ENCODE measurements at places on chromosomes 11 and 22. TPM values are rescaled to one million over a fixed set of nuclear protein-coding genes. Genes with fewer than 3 reads are reported as not detected.

- no peak overlapping the region for H3K4me3 ChIP-seq
- H3K27me3 ChIP-seq, result no peaks in the 10 kb centered on the region
- H3K36me3 ChIP-seq, result no peaks in the 10 kb centered on the region
- H3K4me1 ChIP-seq, result no peaks in the 10 kb centered on the region
- no peak overlapping the region for H3K27ac ChIP-seq
These were observed 27.3 kb upstream of the CREB3L1 start for GRCh38 chr11:46249938-46250744.

- no peaks in the 10 kb centered on the region for H3K27me3 ChIP-seq
- no peak overlapping the region for H3K4me3 ChIP-seq
- no peak for DNase-seq
- H3K36me3 ChIP-seq, result no peaks in the 10 kb centered on the region
These were observed 20.7 kb upstream of the NCF4 start for GRCh38 chr22:36840106-36840505.

DNA sequence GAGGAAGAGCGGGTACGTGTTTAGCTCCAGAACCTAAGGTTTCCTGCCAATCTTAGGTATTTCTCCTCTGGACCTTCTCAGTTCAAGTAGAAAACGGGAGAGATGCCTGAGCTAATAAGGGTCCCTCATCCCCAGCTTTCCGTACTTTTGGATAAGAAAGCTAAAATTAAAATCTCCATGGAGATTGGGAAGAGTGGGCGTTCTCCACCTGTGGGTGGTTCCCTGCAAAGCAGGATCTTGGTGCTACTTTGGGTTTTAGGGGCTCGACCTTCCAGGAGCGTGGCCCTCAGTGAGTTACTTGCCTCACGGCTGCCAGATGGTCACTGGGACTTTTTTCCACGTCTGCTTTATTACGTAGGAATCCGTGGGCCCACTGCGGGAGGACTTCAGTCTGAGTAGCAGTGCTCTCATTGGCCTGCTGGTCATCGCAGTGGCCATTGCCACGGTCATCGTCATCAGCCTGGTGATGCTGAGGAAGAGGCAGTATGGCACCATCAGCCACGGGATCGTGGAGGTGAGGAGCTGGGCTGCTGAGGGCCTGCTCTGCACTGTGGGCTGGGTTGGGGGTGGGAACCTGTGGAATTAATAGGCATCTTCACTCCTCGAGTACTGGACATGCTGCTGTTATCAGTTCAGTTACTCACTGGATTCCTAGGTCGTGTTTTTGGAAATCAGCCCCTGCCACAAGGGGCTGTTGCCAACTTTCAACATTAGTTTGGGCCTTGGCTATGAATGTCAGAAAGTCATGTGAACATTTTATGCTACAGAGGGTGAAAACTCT lies 17.8 kb upstream of the ST14 start:
- H3K27me3 ChIP-seq, result no peaks in the 10 kb centered on the region
- H3K4me1 ChIP-seq, result no peaks in the 10 kb centered on the region
- no peak overlapping the region for H3K27ac ChIP-seq
- no peak for DNase-seq

The IRAG1 gene
- 189 TPM for total RNA-seq

The FGF3 gene
- total RNA-seq, result not detected

GRCh38 chr11:41281131-41281742 lies 178.2 kb downstream of the LRRC4C start:
- H3K4me3 ChIP-seq, result no peak overlapping the region
- H3K27ac ChIP-seq, result no peak overlapping the region
- H3K4me1 ChIP-seq, result no peaks in the 10 kb centered on the region
- DNase-seq, result no peak
- no peaks in the 10 kb centered on the region for H3K36me3 ChIP-seq

- H3K27ac ChIP-seq, result no peak overlapping the region
- no peaks in the 10 kb centered on the region for H3K27me3 ChIP-seq
- no peaks in the 10 kb centered on the region for H3K4me1 ChIP-seq
- DNase-seq, result no peak
- H3K36me3 ChIP-seq, result no peaks in the 10 kb centered on the region
- no peak overlapping the region for H3K4me3 ChIP-seq
These were observed 30.9 kb downstream of the PPM1F start for GRCh38 chr22:21921729-21922128.

- H3K4me1 ChIP-seq, result no peaks in the 10 kb centered on the region
- H3K27me3 ChIP-seq, result no peaks in the 10 kb centered on the region
- H3K4me3 ChIP-seq, result peak overlapping the region; percentile 76
These were observed 521 bp downstream of the SRSF8 start for GRCh38 chr11:95067039-95067840.

DNA sequence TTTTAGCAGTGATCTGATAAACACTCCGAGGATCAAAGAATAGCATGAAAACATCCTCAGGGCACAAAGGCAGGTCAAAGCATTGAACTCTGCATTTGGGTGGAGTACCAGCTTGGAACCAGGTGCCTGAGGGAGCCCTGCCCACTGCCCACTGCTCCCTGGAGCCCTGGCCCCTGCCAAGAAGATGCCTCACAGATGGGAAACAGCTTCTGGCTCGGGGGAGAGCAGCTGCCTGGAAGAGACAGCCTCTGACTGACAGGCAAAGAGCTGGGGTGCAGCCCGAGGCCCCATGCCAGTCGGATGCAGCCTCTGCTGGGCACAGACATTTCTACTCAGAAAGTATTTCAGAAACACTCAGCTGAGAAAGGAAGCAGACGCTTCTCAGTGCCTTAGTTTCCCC lies 13.2 kb downstream of the LMO1 start:
- H3K27ac ChIP-seq, result no peak overlapping the region
- DNase-seq, result no peak
- H3K4me3 ChIP-seq, result no peak overlapping the region
- H3K36me3 ChIP-seq, result no peaks in the 10 kb centered on the region
- no peaks in the 10 kb centered on the region for H3K4me1 ChIP-seq
- H3K27me3 ChIP-seq, result no peaks in the 10 kb centered on the region

The DGCR6 gene
- total RNA-seq, result 0.88 TPM

DNA sequence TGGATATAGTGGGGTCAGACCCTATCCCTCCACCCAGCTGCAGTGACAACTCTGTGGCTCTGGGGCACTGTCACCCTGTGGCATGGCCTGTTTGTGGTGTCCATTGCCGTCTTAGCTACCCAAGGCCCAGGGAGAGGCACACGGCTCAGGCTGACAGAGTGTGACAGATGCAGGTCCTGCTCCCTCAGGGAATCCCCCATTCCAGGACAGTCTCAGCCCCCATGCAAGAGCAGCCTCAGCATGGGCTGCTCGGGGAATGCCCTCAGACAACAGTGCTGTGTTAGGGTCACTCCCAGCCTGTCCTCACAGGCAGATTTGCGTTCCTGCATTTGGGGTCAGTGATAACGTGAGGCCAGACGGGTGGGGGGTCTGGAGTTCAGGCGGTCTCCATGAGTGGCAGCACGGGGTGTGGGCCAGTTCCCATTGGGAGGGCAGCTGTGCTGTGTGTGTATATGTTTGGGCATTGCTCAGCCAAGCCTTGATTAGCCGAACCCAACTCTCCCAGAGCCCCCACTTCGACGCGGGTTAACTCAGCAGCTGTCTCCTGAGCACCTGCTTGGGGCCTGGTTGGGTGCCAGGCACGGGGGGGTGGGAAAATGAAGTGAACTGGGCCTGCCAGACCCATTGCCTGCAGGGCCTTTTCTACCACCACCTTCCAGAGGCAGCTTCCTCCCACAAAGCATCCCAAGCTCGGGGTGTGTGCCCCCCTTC lies 5.3 kb upstream of the KCNQ1OT1 start:
- no peaks in the 10 kb centered on the region for H3K27me3 ChIP-seq
- no peaks in the 10 kb centered on the region for H3K36me3 ChIP-seq
- DNase-seq, result peak; percentile 16
- no peaks in the 10 kb centered on the region for H3K4me1 ChIP-seq
- no peak overlapping the region for H3K4me3 ChIP-seq

DNA sequence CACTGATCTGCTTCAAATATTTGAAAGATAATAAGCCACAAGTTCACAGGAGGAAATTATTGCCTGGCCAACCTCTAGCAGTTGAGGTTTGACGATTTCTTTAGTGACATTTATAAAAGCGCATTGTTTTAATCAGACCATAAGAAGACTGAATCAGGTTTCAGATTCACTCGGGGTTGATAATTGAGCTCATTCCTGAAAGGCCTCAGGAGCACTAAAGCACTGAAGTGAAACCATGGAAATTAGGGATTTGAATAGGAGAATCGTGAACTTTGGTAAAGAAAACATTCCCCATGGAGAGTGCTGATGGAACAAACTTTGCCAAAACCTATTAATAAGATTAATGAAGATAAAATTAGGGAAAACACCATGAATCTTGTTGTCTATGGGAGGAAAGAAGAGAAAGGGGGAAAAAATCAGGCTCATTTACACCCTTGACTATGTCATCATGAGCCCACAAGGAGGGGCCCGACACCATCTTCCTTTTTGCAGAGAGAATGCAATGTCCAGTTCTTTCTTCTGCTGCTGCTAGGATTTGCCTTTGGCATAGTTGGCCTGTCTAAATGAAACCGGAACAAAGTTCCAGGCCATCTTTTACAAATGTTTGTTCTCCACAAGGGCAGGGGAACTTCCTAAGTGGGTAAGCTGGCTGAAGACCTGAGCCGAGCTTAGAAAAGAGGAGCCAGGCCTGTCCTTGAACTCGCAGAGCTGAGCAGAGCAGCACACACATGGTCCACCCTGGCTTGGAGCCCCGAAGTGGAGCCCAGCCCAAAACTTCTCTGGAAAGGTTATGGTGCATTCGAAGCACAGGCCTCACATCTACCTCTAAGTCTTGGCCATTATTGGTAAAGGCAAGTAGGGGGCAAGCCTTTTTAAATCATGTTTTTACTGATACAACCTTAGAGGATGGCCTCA lies 56.1 kb upstream of the EIF3M start:
- no peak overlapping the region for H3K4me3 ChIP-seq
- H3K27me3 ChIP-seq, result no peaks in the 10 kb centered on the region
